ENCODE measurements at places on chromosomes 1 and 21. TPM values are rescaled to one million over a fixed set of nuclear protein-coding genes. Genes with fewer than 3 reads are reported as not detected.

The SYNC gene
- 7.4 TPM for total RNA-seq

The SPRR2D gene
- total RNA-seq, result 12.3 TPM

The IL10RB gene
- 28.1 TPM for total RNA-seq

The F5 gene
- total RNA-seq, result 3.4 TPM

- no peak for DNase-seq
These were observed 136.7 kb upstream of the SYT6 start for GRCh38 chr1:114290341-114290740.

- DNase-seq, result no peak
These were observed 222.6 kb upstream of the KCTD3 start for GRCh38 chr1:215344539-215344938.

DNA sequence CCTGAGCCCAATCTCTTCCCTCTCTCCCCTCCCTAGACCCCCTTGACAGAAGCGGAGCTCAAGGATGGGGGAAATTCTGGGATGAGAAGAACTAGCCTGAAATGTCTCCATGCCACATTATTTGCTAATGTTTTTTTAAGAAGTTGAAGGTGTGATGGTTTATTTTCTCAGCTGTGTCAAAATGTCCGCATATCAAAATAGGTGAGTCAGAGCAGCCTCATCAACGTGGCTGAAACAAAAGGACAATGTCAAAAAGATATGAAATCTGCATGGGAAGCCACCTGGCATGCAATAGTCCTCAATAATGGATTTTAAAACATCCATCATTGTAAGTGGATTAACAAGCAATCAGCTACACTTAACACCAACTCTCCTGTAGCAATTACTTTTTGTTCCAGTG lies 101.4 kb downstream of the BEND5 start:
- DNase-seq, result no peak

The C21orf91 gene
- total RNA-seq, result 29.0 TPM

GRCh38 chr1:98368995-98369394 lies 292.5 kb upstream of the SNX7 start:
- no peak for DNase-seq

- DNase-seq, result no peak
These were observed 25.7 kb upstream of the MACF1 start for GRCh38 chr1:39178541-39179431.

The AGO1 gene
- total RNA-seq, result 40.9 TPM

The FABP3 gene
- 4.2 TPM for total RNA-seq

DNA sequence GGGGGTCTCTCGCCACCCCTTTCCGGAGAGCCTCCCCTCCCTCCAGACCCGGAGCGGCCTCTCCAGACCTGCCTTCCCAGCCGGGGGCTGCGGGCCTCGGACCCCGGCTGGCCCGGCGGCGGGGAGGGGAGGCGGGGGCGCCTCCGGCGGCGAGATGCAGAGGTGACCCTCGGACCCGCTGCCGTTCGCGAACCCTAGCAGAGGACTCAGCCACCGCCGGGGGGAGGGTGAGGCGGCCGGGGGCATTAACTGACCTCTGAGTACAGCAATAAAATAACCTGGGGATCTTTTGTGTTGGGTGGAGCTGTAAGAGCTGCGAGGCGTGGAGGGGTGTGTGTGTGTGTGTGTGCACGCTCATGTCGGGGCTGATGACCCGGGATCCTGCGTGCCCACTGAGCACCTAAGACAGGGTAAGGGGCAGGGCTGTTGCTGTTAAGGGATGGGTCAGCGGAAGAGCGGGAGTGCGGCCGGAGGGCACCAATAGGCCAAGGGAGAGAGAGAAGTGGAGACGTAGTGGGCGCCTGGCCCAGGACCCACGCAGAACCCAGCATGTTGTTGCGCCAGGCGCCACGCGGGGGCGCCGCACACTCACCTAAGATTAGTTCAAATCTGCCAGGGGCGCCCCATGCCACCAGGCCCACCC lies 6.3 kb downstream of the HAPLN2 start:
- DNase-seq, result no peak

- DNase-seq, result no peak
These were observed 163.5 kb upstream of the IVNS1ABP start for GRCh38 chr1:185480545-185480944.

- no peak for DNase-seq
These were observed 104.8 kb upstream of the WNT4 start for GRCh38 chr1:22247527-22248245.

- no peak for DNase-seq
These were observed 501.6 kb downstream of the NPHP4 start for GRCh38 chr1:5490635-5491034.

DNA sequence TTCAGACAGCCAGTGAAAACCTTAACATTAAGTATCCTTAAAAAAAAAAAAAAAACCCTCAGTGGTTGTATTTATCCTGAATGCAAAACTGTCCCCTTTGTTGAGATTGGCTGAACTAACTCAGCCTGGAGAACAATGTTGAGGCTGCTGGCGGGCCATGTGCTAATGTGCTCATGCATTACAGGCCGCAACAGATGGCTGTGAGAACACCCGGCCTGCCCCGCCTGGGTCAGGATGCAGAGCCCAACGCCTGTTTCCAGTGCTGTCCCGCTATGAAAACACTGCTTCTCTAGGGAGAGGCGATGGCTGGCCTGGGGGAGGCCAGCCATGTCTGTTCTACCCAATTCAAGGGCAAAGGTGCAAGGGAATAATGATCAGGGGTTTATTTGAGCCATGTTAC lies 13.8 kb downstream of the OLIG2 start:
- DNase-seq, result no peak

DNA sequence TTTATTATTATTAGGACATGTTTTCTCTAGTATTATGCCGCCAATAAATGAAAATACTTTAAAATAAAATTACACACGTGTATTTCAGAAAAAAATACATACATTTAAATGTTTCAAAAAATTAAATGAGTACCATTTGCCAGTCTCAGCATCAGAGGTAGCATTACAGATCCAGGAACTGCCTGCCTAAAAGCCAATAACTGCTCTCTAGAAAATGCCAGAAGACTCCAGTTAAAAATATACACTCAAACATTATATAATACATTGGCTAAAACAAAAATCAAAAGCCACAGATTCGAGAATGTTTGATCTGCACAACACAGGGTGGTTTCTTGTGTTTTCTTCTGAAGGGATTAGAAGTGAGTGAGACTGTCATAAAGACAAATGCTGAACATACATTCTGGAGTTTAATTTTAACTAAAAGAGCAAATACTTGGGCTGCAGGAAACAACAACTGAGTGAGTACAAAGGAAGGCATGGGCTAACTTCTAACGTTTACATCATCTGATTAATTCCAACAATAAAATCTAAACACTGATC lies 105.5 kb downstream of the RERE start:
- no peak for DNase-seq

DNA sequence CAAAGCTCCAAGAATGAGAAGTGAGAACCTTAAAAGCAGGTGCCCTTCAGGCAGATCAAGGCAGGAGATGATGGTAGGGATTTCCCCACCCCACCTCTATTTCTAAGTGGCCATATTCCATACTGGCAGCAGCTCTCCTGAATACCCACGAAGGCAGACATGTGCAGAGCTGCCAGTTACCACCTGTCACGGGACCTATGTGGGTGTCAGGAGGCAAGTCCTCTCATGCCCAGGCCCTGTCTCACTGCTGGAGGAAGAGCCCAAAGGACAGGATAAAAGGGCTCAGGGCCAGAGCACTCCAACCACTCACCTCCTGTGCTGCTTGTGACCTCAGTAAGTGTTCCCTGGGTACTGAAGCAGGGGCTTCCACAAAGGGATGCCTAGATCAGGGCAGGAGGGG lies 721 bp upstream of the LCE1B start:
- DNase-seq, result no peak

- no peak for DNase-seq
These were observed 119.6 kb downstream of the SLC30A10 start for GRCh38 chr1:219808790-219809189.

DNA sequence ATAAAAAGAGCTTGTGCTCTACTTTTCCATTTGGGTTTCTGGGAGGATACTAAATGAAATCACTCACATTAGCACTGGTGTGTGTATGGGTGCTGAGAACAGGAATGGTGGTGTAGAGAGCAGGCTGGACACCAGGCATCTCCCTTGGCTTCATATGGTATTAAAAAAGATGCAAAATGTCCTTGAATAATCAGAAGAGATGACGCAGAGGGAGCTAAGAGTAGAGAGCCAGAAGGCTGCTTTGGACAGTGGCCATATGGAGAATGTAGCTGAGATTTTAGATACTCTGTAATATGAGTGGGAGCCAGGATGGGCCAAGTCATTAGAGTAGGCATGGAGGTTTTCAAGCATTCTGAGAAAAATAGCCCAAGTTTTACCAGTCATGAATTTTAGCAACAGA lies 112.3 kb upstream of the ZRANB2 start:
- no peak for DNase-seq

GRCh38 chr1:113178106-113178505 lies 105.1 kb downstream of the LRIG2 start:
- DNase-seq, result no peak

All from suprapubic skin (tissue), 4 donors.